Ascending aorta (tissue), 2 donors: ENCODE measurements at places on chromosomes 12 and 14. TPM values are rescaled to one million over a fixed set of nuclear protein-coding genes. Genes with fewer than 3 reads are reported as not detected.
A peak's percentile ranks its signal among the peaks of the same experiment; 100 is the strongest.

Gene CELA1
- not detected for total RNA-seq

Gene SP7
- total RNA-seq, result not detected

Gene NRIP2
- total RNA-seq, result 9.7 TPM

Gene CCDC177
- not detected for total RNA-seq

Gene NELL2
- total RNA-seq, result not detected

Gene CLEC4A
- total RNA-seq, result 28.8 TPM

Gene RPGRIP1
- total RNA-seq, result not detected

Gene DAO
- total RNA-seq, result not detected

Gene CAPS2
- 11.0 TPM for total RNA-seq

Gene TAS2R10
- total RNA-seq, result not detected

Gene COPS7A
- 221 TPM for total RNA-seq

Gene ZBTB42
- total RNA-seq, result 23.5 TPM

Gene ABCD4
- total RNA-seq, result 137 TPM

Gene GARIN6
- not detected for total RNA-seq

GRCh38 chr14:38285962-38286361, 30.1 kb upstream of the CLEC14A start:
- no peak for DNase-seq

GRCh38 chr12:123390498-123391426, 6.8 kb downstream of the KMT5A start:
- no peak for DNase-seq

DNA sequence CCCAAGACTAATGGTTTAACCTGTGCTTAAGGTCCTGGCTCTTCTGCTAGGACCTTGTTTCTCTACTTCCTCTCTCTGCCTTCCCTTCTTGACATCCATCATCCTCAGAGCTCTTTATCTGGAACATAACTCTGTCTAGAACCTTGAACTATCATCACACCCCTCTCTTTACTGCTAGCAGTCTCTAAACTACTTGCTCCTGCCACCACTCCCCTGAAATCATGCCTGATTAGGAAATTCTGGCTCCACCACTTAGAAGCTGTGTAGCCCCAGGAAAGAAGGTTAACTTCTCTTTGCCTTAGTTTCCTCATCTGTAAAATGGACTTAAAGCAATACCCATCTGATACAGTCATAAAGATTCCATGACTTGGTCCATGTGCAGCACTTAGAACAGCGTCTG, 9.1 kb downstream of the SLC38A1 start:
- DNase-seq, result no peak

DNA sequence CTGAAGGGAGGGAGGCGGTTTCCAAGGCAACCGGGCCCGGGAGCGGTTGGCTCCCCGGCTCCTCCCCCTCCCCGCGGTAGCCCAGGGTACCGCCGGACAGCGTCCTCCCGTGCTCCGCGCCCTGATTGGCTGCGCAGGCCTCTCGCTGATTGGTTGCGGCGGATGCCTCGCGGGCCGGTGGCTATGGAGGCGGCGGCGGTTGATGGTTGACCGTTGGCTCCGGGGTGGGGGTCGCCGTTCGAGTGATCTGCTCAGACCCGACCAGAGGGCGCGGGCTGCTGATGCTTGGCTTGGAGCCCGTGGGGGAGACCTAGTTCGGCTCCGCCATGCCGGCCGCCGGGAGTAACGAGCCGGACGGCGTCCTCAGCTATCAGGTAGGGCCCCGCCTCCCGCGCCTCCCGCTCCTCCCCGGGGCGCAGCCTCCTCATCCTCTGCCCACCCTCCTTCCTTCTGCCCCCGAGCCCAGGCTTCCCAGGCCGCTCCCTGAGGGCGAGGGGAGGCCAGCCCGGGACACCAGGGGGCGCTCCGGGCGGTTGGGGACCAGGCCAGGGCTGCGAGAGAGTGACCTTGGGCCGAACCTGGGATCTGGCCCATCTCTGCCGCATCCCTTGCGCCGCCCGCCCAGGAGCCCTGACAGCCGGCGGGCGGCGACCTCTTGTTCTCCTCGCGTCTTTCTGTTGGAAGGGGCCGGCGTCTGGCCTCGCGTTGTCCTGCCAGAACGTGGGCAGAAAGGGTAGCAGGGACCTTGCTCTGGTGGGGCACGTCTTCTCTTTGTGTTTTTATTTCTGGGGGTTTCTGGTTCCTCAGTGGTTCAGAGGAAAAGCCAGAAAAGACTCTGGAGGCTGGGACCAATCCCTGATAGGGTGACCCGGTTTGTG, at the start of gene SLC4A8:
Gene SLC4A8, plus strand, starts transcription at position 170 of the 878 bp plus-strand sequence. Its CDS starts 157 bp downstream, at position 327.
- DNase-seq, result peak; percentile 31

GRCh38 chr12:131919366-131920156, 9.5 kb upstream of the PUS1 start:
- DNase-seq, result no peak

DNA sequence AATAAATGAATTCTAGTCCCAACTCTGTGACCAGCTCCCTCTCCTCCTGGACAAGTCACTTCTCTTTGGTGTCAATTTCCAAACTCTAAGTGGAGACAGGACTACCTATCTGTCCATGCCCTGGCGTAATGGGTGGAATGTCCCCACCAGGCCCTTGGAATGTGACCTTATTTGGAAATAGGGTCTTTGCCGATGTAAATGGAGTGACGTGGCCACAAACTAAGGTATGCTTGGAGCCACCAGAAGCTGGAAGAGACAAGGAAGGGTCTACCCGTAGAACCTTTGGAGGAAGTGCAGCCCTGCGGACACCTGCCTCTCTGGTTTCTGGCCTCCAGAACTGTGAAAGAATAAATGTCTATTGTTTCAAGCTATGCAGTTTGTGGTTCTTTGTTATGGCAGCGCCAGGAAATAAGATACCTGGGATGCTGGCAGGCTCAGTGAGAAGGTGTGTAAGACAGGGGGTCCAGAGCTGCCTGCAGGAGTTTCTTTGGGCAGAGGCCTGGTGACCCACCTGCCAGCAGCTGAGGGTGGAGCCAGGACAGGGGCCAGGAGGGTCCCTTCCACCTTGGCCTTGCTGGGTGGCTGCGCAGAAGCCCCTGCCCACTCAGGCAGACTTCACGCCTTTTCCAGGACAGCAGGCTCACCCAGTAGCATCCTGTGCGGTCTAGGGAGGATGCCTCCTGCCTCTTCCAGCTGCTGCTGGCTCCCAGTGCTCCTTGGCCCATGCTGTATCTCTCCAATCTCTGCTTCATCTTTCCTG, 45.8 kb downstream of the ARL6IP4 start:
- DNase-seq, result no peak

DNA sequence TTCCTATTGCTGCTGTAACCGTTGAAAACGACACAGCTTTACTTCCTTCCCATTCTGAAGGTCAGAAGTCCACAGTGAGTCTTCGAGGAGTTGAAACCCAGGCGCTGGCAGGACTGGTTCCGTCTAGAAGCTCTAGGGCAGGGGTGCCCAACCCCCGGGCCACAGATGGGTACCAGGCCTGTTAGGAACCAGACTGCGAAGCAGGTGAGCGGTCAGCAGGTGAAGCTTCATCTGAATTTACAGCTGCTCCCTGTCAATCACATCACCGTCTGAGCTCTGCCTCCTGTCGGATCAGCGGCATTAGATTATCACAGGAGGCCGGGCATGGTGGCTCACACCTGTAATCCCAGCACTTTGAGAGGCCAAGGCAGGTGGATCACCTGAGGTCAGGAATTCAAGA, 12.6 kb upstream of the SFSWAP start:
- no peak for DNase-seq

DNA sequence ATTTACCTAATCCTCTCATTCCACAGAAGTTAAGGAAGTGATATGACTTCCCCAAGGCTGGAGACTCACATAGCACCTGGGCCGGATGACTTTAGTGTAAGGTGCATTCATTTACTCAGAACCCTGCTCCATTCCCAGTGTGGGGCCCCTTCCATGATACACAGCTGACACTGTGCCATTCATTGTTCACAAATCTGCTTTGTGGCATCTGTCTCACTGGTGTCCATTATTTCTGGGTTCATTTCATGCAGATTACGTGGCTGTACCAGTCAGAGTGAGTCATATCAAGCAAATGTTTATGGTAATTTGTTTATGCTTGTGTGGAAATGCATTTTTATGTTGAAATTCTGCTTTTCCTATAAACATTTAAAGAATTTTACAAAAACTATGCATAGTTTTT, 5.2 kb downstream of the ANO4 start:
- DNase-seq, result no peak

DNA sequence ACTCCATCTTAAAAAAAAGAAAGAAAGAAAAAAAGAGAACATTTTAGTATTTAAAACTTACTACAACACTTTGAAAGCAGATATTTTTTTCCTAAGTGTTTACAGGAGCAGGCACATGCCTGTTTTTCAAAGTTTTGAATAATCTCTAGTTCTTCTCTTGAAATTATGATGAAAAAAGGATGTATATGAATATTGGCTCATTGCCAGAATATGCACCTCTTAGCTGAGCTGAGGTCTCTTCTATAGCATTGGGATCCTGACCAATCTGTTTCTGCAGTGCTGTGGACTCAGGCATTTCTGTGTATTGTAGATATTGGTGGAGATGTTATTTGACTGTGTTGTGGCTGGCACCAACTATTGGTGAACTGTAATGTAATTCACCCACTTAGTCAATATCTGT, 15.0 kb downstream of the TECPR2 start:
- no peak for DNase-seq

DNA sequence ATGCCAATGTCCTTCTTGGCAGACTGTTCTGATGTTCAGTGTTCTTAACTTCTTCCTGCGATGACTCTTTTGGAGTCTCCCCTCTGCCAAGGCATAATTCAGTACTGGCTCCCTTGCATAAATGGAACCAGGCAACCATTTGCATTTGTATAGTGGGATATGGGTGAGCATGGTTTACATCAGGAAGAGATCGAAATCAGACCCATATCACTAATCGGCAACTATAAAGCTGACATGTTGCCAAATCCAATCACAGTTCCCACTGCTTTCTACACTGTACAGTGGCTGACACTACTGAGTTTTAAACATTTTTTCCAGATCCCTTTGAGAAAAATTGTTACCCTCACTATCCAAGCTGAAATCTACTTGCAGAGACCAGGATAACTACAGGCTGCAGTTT, 83.8 kb downstream of the KITLG start:
- no peak for DNase-seq

DNA sequence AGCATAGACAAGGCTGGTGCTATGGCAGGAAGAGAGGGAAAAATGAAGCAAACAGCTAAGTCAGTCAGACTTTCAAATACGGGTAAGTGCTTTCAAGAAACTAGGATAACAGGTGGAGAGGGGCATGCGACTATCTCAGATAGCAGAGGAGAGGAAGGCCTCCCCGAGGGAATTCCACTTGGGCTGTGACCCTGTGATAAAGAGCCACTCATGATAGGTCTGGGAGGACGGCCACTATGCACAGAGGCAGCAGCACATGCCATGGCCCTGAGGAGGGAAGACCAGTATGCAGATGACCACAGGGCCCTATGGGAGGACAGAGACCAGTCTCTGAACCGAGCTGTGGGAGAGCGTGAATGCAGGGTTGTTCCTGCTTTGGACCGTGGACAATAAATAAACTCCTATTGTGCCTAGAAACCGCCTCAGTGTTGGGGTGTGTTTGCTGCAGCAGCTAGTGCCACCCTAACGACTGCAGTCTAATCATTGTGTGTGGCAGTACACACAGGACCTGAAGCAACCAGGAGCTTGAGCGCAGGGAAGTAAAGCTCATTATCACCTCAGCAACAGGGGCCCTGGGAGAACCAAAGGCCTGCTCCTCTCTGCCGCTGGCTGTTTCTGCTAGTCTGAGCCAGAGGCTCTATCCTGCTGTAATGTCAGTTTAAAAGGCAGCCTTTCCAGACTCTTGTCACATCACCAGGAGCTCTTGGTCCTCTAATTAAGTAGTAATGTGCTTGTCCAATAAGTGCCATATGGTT, 119.1 kb downstream of the CACNA1C start:
- no peak for DNase-seq
